ENCODE measurements at places on chromosomes 6 and 20.

DNA sequence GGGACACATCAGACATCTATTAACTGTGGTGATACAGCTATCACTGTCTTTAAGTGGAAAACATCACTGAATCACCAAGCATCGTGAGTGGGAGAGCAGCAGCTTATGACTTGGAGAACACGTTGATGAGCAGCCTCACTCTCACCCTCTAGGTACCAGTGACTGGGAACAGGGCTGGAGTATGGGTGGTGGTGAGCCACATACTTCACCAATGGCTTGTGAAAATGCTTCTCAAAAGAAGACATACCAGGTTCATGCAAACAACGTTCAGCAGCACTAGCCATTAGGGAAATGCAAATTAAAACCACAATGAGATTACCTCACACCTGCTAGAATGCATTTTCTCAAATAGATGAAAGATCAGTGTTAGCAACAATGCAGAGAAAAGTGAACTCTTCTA, 25.3 kb downstream of the SNX5 start:
- DNase-seq = no peak

GRCh38 chr20:36924167-36925045, 27.1 kb downstream of the SAMHD1 start:
- no peak for DNase-seq

GRCh38 chr6:109800771-109801170, 109.7 kb downstream of the FIG4 start:
- DNase-seq = no peak

- DNase-seq = no peak
Measured at GRCh38 chr6:112781241-112781640, 434.1 kb downstream of the RFPL4B start.

DNA sequence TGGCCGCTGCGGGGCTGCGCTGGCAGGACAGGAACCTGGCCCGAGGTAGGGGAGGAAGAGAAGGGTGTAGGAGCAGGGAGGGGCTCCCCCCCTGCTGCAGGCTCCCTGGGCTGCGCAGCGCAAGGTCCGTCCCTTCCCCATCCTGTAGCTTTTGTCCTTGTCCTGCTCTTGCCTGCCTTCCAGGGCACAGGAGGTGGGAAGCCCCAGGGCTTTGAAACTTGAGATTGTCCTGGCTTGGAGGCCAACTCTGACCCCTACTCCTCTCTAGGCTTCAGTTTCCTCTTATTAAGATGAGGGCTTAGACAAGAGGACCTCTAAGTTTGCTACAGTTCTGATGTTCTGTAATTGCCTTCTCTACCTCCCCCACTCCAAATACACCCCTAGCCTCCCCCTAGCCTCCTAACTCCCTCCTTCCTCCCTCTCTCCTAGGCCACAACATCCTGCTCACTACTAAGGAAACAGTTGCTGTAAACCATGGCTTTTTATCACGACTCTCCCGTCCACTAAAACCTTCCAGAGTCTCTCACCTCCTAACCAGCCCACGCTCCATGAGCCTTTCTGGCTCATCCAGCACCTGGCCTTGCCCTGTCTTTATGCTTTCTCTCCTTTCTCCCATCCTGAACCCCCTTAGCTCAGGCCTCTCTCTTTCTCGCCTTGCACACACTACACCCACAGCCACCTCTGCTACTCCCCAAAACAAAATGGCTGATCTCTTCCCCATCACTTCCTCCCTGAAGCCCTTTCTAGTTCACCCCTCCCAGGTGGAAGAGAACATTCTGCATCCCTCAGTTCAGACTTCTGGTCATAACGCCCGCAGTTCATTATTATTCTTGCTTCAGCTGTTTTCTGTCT, 10.2 kb downstream of the UNC5CL start:
- DNase-seq = no peak

- no peak for DNase-seq
Measured at GRCh38 chr6:47264775-47265184, 44.9 kb downstream of the TNFRSF21 start.

DNA sequence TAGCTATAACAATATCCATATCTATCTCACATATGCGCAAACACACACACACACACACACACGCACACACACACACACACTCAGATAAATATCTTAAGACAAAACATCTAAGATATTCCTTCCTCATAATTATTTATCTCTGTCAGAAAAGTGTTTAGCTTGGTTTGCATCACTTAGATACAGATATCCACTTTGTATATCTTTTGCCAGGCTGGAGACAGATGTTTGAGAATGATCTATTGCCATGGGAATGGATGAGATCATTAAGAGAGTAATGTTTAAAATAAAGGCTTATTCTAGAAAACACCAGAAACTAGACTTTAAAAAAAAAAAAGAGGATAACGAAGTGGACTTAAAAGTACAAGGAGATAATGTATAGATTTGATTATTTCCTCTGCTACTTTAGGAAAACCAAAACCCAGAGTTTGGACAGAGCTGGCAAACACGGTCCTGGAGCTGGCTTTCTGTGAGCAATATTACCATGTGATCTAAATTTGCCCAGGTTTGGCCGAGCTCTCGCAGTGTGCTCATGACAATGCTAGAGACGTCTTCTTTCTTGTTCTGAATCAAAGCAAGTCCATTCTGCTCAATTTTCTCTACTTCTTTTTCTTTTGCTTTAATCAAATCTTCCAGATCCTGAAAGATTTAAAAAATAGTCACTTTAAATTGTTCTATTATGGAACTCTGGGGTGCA, 411.8 kb downstream of the SYNE1 start:
- DNase-seq = no peak

DNA sequence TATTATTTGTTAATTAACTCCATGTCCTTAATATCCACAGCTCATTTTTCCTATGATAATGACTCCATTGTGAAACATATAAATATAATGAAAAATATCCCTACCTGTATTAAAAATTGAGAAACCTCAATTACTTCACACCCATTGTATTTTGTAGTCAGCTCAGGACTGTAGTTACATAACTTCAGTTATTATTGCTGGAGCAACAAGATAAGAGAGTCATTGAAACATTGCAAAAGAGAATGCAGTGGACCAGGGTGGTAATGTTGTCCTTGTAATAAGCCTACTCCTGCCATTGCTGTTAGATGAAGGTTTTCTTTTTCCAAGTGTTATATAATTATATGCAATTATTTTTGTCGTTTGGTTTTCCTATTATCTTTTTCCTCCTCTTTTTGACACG, 184.4 kb downstream of the PRL start:
- no peak for DNase-seq

DNA sequence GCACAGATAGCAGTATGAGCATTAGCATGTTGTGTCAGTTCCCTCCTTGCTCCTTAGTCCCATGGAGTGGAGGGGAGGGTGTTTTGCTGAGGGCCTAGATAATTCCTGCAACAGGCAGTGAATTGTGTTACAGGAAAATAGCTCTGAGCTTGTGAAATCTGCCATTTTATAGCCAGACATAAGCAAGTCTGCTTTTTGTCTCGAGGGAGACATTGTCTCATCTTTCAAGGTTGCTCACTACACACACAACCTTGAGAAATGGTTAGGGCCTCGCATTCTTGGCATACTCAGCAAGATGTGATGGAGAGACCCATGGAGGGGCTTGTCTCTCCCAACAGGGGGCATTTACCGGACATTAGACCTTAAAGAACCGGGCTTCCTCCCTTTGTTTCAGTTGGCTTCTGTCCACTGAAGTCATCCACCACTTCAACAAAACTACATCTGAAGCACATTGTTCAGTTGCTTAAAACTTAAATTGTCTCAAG, 108.0 kb upstream of the FOXO3 start:
- no peak for DNase-seq

GRCh38 chr20:1061484-1062221, 56.7 kb upstream of the PSMF1 start:
- no peak for DNase-seq

GRCh38 chr6:117188627-117189201, 76.6 kb upstream of the VGLL2 start:
- no peak for DNase-seq

DNA sequence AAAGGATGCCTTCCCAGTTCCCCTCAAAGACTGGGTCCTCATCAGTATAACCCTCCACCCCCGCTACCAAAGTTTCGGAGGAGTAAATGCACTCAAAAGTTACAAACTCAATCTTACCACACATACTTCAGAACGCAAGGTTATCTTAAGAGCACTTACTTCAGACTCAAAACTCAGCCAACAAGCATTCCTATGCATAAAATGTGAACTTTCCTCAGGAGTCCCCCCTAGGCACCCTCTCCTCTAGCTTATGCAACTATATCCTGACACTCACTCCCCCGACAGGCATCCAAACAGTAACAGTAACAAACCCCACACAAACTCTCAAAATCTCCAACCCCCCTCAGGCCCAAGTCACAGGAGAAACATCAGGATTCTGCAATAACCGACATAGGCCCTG, 11.1 kb upstream of the ADTRP start:
- DNase-seq = no peak

- no peak for DNase-seq
Measured at GRCh38 chr6:105382958-105383357, 19.9 kb downstream of the PREP start.

DNA sequence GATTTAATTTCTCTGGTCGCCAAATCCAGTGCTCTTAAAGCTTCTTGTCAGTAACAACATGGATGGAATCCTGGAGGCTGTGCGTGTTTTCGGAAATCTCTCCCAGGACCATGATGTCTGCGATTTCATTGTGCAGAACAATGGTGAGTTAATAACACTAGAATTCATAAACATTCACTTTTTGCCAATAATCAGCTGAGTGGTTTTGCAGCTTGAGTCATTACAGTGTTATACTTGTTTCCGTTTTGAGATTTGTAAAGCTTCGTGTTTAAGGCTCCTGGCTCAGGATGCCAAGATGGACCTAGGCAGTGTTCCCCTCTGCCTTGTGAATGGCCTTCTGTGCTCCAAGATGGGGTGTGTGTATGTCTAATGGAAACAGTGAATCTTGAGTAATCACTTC, 113.8 kb downstream of the ARMC2 start:
- DNase-seq = no peak

DNA sequence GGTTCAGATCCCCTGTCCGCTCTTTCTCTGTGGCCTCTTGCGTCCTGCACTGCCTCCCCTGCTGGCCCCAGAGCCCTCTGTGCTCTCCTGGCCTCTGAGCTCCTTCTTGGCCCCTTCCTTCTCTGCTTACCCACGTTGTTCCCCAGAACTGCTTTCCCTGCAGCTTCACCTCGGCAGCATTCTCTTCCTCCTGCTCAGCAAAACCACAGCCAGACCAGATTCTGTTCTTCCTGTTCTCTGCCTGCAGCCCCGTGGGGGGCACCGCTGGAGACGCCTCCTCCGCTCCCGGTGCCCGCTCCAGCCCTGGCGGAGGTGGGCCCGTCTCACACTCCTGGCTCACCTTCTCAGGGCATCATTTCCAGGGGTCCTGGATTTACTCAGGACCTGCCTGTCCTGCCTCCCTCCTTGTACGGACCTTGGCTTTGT, 59.7 kb downstream of the TCP11 start:
- DNase-seq = no peak

DNA sequence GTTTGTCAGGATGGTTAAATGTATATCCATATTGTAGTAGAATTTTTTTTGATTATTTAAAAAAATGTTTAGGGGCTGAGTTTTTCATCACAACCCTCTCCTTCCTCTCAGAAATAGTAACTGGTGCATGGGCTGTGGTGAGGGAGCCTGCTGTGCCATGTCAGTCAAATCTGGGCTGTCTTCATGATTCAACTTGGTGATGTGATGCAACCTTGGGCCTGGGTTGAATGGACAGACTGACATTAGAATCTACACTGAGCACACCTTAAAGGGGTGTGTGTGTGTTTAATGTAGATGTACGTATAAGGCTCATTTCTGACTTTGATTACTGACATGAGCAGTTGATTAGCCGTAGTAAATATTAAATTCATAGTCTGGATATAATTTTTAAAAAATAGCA, 3.7 kb downstream of the TJAP1 start:
- no peak for DNase-seq

- no peak for DNase-seq
Measured at GRCh38 chr6:107118976-107119375, 3.7 kb upstream of the BEND3 start.

- no peak for DNase-seq
Measured at GRCh38 chr6:52361414-52361944, 472 bp upstream of the PAQR8 start.

GRCh38 chr6:30573113-30573512, 1.9 kb downstream of the ABCF1 start:
- no peak for DNase-seq

DNA sequence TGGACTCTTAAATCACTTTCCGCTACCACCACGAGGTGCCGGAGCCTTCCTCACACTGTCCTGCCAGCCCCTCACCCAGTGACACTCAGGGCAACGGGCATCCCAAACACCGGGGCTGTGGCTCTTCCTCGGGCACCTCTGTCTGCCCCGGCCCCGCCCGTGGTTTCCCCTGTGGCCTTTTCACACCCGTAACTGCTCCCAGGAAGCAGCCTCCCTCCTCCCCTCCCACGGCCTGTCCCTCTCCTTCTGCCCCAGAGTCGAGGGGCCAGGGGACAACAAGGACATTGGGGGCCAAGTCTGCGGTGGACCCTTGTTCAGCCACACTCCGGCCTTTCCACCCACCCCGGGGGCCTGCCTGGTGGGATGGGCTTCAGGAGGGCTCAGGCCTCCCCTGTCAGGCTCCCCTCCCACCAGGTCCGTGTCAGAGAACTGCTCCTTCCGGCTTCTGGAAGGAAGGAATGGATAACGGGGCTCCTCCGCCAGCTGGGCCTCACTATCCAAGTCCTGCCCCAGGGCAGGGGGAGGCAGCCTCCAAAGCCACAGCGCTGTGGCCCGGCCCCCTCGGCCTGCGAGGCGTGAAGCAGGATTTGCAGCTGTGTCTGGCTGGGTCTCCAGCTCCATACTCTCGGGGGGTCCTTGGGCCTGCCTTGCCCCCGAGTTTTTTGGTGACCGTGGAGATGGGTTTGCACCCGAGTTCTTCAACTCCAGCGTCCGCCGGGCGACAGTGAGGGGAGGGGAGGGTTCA, 54.7 kb upstream of the CHRNA4 start:
- DNase-seq = no peak

DNA sequence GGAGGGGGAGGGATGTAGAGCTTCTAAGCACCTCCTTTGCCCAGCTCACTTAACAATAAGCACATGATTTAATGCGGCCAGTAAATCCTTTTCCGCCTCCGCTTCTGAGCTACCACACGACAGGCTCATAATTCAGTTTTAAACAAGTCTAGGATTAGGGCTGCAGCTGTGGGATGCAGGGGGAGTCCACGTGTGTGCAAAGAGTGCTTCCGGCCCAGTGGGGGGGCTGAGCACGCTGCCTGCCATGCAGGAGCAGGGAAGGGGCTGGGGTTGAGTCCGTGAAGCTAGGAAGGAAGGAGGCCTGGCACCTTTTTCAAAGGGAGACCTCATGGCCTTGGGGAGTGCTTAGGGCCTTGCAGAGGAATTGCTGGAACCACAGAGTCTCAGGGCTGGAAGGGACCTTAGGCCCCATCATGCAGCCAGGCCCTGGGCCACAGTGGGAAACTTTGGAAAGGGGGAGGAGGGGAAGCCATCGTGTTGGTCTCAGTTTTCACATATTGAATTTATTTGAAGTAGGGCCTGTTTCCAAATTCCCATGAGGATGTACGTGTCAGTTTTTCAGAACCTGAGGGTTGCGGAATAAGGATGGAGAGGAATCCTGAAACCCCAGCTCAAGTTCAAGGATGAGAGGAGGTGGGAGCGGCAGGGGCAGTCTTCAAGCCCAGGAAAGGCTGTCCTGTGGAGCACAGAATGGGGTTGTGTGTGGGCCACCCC, 96.1 kb downstream of the VEGFA start:
- DNase-seq = no peak

Measured in activated T-cell treated with anti-CD3 and anti-CD28 coated beads for 4 hours (primary cell).